ENCODE measurements at places on chromosomes 7 and 10.
A peak's percentile ranks its signal among the peaks of the same experiment; 100 is the strongest.

DNA sequence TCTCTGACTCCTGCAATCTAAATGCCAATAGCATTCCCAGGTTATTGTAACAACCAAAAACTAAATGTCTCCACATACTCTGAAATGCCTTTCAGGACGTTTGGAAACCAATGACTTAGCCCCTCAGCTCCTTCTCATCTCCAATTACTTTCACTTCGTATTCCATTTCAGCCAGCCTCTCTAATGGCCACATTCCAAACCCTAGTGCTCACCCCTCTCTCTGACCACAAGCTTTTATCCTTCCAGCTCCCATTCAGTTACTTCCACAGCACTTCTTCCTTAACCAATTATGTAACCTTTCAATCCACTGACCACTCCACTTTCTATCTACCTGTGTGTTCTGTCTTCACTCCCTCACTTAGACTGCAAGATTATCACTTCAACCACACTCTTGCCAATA, 4.3 kb downstream of the NOC3L start:
- no peak for DNase-seq

DNA sequence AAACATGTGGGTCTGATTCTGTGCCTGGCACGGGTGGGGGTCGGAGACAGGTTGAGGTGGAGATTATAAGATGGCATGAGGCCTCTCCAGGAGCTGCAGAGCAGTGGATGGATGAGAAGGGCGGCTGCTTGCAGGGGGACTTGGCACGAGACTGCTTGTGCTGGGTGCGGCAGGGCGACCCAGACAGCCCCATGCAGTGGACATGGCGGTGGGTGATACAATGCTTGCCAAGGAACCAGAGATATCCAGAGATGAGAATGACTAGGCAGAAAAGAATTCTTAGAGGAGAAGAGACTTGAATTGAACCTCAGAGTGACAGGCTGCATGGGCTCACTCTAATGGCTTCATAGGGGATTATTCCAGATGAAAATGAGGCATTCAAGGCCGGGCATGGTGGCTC, 145.4 kb downstream of the NEURL1 start:
- DNase-seq = no peak

GRCh38 chr10:775245-776075, 86.0 kb upstream of the DIP2C start:
- DNase-seq = no peak

GRCh38 chr10:101940916-101941315, 97.3 kb upstream of the KCNIP2 start:
- DNase-seq = no peak

GRCh38 chr10:131559450-131559911, 248.0 kb upstream of the TCERG1L start:
- no peak for DNase-seq

DNA sequence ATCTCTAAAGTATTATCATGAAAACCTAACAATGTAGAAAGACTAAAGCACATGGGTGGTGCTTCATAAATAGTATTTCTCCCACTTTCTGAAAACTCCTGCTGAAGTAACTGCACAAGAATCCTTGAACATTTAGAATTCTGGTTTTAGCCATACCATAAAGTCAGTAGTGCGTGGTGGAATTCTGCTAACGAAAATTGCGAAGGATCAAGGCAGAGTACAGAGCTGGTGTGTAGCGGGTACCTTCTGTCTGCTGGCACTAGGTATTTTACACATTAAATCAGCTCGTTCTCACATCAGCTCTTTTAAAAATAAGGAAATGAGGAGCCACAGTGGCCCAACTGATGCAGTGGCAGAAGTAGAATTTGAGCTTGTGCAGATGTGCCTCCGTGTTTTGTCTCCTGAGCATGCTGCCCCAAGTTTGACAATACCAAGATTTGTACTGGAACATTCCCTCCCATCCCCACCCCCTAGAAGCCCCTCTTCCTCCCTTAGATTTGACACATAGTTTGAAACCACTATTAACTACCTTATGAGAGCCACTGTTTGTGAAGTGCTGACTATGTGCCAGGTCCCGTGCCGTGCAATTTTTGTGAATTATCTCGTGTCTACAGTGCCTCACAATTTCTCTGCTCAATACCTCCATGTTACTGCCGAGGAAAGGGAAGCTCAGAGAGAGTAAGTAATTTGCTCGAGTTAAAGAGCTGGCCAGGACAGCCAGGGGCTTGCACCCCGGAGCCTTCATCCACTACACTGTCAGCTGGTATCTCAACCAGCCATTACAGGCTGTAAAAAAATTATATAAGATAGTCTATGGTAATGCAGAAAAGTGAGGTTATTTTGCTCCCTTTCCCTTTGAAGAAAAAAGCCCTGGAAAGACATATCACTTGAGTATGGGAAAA, 66.9 kb downstream of the EGFR start:
- peak; percentile 9 for DNase-seq

DNA sequence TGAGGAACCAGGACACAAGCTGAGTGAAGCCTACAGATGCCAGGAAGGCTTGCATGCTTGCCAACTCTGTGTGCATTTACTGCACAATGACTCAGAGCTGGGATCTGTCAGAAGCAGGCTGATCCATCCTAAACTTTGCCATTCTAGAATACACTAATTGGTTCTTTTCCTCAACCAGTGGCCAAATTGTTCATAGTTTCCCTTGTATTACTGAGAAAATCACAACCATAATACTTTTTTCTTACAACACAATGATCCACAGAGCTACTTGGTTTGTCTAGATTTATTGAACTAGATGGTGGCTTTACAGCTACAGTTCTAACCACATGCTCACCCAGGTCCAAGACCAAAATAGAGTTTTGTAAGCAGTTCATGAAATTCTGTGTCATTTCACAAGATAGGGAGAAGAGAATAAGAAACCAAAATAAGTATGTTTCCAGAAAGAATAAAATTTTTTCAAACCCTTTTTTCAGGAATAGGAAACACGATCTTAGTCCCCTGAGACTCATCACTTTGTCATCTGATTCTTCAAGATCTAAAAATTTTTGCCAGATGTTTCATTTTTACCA, 21.0 kb upstream of the LRRC17 start:
- DNase-seq = peak; percentile 77

- DNase-seq = no peak
Observed at GRCh38 chr7:38686888-38687287, 55.7 kb upstream of the AMPH start.

DNA sequence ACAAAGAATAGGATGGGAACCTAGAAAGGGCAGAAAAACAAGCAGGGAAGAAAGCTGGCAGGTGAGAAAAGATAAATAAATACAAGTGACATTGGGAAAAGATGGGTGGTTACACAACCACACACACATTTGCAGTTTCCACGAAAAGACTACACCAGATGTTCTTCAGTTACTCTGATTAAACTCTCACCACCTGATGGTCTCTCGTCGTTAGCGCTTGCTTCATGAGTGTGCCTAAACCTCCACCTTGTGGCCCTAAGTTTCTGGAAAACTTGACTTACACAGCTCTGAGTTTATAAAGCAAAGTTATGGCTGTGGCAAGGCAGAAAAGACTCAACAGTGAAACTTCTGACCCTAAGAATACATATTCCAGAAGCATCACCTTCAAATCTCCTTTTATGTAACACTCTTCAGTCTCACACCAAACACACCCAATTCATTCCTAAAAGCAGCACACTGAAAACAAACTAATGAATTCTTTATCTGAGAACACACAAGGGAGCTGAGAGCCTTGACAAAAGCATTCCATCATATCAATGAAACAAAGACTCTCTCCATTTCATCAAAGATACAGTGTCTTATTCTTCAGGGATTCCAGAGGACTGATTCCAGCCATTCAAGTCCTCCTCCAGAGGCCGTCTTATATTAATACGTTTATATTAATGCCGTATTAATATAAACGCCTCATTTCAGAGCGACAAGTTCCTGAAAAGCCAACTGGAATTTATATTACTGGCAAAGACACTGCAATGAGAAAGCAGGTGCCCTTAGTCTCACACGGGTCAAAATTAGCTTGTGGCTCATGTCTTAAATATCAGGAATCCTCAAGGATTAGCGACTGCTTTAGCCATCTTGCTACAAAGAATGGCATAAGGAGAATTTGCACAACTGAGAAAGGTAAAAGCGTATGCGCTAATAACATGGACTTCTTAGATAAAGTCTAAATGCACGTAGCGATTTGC, 77.6 kb downstream of the RNF216 start:
- DNase-seq = no peak

DNA sequence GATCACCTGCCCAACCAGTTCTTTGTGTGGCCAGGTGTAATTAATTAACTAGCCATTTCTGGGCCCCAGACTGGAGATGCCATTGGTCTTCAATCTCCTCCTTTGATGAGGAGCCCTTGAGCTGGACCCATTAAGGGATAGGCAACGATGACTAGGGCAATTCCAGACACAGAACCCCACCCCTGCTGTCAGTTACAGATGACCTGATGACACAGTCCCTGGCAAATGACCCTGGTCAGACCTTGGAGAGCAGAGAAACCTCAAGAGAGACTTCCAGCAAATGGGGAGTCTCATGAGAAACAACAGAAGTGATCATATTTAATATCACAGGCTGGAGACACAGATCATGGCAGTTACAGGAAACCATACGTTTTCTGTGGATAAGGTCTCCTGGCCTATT, 101.8 kb upstream of the TCF7L2 start:
- no peak for DNase-seq

DNA sequence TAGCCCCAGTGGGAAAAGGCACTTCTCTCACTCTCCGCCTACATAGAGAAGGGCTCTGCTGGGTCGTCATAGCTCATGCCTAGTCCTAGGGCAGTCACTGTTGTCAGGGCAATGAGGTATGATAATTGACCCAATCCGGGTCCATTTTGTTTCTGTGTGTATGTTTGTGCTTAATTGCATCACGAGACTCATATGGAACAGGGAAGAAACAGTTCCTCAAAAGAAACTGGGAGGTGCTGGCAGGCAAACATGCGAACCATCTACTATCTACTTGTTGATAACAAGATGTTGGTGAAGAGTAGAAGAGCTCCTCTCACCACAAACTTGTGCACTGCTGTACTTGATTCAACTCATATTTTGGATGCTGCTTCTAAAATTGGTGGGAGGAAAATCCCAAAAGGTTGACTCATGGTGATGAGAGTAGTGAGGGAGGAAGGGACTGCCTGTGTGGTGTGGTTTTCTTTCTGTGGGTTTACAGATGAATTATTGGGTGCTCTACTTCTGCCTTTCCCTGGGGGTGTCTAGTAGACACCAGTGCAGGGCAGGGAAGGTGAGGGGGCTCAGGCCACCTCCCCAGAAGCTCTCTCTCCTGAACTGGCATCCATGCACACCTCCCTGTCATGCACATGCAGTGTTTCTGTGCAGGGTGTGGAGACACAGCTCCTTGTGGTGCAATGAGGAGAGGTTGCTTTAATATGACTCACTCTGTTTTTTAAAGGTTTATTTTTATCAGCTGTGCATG, 29.4 kb downstream of the LSMEM1 start:
- no peak for DNase-seq

GRCh38 chr7:149872419-149873073, 1.2 kb upstream of the ATP6V0E2 start:
- DNase-seq = peak; percentile 84

- no peak for DNase-seq
Observed at GRCh38 chr7:73851410-73852338, 9.3 kb upstream of the TMEM270 start.

GRCh38 chr10:71065659-71066058, 146.7 kb upstream of the UNC5B start:
- DNase-seq = no peak

- DNase-seq = peak; percentile 89
Observed at GRCh38 chr10:103451831-103452505, at the start of gene CALHM2. Gene CALHM2, minus strand, starts transcription at chr10:103452370. Its CDS starts 2,429 bp downstream, at chr10:103449941.

DNA sequence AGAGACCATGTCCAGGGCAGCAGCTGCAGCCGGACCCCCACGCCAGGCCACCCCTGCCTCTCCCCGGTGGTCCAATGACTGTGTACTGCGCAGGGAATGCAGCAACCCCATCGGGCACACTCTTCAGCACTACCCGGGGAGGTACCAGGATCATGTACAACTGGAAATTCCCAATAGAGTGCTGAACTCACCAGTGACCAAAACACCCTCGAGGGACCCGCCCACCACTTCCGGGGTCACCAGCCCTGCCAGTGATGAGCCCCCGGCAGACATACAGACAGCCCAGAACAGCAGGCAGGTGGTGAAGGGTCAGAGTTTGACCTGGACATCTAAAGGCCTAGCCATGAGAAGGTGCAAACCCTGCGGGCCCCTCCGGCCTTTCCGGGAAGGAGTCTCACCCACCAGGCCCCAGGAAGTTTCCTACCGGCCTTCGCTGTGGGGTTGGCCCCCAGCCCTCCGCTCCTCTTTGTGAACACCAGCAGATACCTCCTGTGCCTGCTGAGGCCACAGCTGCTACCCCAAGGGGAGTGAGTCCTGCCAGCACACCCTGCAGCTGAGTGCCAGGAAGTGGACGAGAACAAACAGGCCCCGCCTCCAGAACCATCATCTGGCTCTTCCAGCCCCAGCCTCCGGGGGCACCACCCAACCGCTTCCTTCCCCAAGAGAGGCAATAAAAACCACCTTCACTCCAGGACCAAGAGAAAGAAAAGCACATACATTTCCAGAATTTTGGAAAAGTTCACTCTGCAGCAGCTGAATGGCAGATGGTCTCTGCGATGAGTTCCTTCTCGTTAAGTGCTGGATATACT, 5.0 kb upstream of the ANKRD61 start:
- peak; percentile 30 for DNase-seq

DNA sequence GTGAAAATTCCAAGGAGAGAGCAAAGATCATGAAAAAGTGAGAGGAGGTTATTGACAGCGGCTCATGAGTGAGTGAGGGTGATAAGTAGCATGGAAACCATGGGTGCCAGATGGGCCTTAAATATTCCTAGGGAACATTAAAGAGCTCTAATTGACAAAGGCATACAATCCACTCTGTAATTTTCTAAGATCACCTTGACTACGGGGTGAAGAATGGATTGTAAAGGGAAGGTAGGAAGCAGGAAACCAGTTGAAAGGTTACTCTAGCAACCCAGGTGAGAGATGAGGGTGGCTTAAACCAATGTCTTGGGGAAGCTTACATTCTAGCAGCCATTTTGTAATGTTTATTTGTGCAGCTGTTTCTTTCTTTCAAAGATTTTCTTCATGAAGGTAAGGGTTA, 75.7 kb downstream of the RSU1 start:
- no peak for DNase-seq

DNA sequence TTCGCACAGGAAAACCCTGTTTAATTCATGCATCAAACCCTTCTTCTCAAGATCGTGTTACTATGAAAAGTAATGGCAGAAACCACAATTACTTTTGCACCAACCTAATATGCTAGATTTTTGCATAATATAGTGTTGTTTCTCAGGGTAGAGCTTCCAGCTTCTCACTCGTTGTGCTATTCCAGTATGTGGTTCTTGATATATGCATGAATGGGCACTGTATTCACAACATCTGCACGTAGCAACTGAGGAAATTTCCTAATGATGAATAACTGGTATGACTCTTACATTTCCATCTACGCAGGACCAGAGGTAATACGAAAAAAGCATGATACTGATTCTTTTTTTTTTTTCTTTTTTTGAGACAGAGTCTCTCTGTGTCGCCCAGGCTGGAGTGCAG, 326.6 kb upstream of the GALNT17 start:
- DNase-seq = no peak

- DNase-seq = no peak
Observed at GRCh38 chr7:39085189-39085588, 107.5 kb downstream of the POU6F2 start.
